ENCODE measurements at places on chromosomes 6 and 20.

DNA sequence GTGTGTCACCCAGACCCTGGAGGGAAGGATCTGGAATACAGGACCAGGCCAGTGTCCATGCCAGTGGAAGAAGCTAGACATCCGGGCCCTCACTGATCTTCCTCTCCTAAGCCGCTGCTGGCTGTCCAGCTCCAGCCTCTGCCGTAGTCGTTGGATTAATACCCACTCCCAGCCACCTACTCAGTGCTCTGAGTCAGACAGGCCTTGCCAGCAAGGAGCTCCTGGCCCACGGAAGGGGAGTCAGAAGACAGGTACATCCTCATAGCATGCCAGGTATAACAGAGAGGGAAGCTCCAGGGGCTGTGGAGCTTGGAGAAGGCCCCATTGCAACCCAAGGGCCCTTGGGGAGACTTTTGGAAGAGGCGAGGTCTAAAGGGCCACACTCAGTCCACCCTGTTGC lies 49.0 kb downstream of the STK35 start:
- no peak for DNase-seq

- DNase-seq = no peak
Observed at GRCh38 chr6:67073938-67074337, 1366.9 kb upstream of the EYS start.

GRCh38 chr20:19015351-19016139 lies 196.9 kb upstream of the SLC24A3 start:
- no peak for DNase-seq

- DNase-seq = peak; percentile 94
Observed at GRCh38 chr6:169452117-169452868, 198.6 kb upstream of the THBS2 start.

Data from fibroblast of gingiva (primary cell).